Suprapubic skin (tissue), 4 donors: ENCODE measurements at places on chromosomes 6 and 20. TPM values are rescaled to one million over a fixed set of nuclear protein-coding genes. Genes with fewer than 3 reads are reported as not detected.

GRCh38 chr6:88653936-88654335 is 309.5 kb downstream of the RNGTT start:
- DNase-seq: no peak

DNA sequence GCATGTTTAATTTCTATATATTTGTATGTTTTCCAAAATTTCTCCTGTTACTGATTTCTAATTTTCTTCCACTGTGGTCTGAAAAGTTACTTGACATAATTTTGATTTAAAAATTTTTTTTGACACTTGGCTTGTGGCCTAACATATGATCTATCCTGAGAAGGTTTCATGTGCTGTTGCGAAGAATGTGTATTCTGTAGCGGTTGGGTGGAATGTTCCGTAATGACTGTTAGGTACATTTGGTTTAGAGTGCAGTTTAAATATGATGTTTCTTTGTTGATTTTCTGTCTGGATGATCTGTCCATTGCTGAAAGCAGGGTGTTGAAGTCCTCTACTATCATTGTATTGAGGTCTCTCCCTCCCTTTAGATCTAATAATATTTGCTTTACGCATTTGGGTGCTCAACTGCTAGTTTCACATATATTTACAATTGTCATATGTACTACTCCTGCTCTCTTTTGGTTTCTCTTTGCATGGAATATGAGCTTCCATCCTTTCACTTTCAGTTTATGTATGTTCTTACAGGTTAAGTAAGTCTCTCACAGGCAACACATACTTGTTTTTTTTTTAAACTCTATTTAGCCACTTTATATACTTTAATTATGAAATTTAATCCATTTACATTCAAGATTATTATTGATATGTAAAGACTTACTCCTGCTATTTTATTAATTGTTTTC is 19.5 kb upstream of the EDN1 start:
- no peak for DNase-seq

- DNase-seq: no peak
Measured at GRCh38 chr6:140921366-140922226, 1211.1 kb upstream of the GJE1 start.

GRCh38 chr6:11083491-11083890 is 10.1 kb upstream of the SMIM13 start:
- no peak for DNase-seq

- no peak for DNase-seq
Measured at GRCh38 chr6:83758533-83758932, 49.6 kb upstream of the SNAP91 start.

- no peak for DNase-seq
Measured at GRCh38 chr6:10451828-10452509, 37.1 kb upstream of the TFAP2A start.

- no peak for DNase-seq
Measured at GRCh38 chr6:110746680-110747079, 68.6 kb downstream of the CDK19 start.

GRCh38 chr20:22684072-22684762 is 99.8 kb upstream of the FOXA2 start:
- peak; percentile 79 for DNase-seq

- no peak for DNase-seq
Measured at GRCh38 chr20:12203981-12204380, 286.3 kb downstream of the BTBD3 start.

- DNase-seq: no peak
Measured at GRCh38 chr6:79543886-79544285, 6.7 kb upstream of the LCA5 start.

- no peak for DNase-seq
Measured at GRCh38 chr6:74607934-74608333, 597.9 kb downstream of the COL12A1 start.

DNA sequence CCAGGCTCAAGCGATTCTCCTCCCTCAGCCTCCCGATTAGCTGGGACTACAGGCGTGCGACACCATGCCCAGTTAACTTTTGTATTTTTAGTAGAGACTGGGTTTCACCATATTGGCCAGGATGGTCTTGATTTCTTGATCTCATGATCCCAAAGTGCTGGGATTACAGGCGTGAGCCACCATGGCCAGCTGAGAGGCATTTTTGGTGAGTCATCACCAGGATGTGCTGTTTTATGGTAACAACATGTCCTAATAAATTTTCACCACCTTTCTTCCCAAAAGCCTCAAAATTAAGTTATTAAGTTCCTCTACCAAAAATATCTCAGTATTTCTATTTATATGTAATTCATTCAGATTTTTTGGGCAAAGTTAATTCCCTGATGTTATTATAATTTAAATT is 53.5 kb downstream of the COL21A1 start:
- no peak for DNase-seq

LTB gene
- total RNA-seq: not detected

PRND gene
- not detected for total RNA-seq

ZHX3 gene
- 31.1 TPM for total RNA-seq

NOL4L gene
- 8.3 TPM for total RNA-seq

SRSF12 gene
- not detected for total RNA-seq

COL20A1 gene
- not detected for total RNA-seq

STX11 gene
- total RNA-seq: 12.4 TPM

MYCT1 gene
- total RNA-seq: 2.0 TPM

CLVS2 gene
- 0.15 TPM for total RNA-seq
